ENCODE measurements at places on chromosomes 6 and 20.

GRCh38 chr6:5457983-5458683 is 196.8 kb downstream of the FARS2 start:
- peak; percentile 40 for DNase-seq

DNA sequence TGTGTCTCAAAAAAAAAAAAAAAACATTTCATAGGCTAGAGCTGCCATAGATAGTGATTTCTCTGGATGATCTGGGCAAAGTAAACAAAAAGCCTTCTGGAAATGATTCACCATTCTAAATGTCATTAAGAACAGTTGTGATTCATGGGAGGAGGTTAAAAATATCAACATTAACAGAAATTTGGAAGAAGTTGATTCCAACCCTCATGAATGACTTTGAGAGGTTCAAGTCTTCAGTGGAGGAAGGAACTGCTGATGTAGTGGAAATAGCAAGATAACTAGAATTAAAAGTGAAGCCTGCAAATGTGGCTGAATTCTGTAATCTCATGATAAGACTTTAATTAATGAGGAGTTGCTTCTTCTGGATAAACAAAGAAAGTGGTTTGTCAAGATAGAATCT is 26.8 kb upstream of the MMP24 start:
- DNase-seq, result no peak

- no peak for DNase-seq
Observed at GRCh38 chr6:157825243-157825904, 2.3 kb downstream of the SNX9 start.

- no peak for DNase-seq
Observed at GRCh38 chr6:143544011-143544696, 32.6 kb upstream of the FUCA2 start.

GRCh38 chr6:32192608-32193039 is at the start of gene GPSM3:
TSS of gene GPSM3 (minus strand) at chr6:32192643. CDS start at chr6:32192513, 130 bp downstream.
- no peak for DNase-seq

DNA sequence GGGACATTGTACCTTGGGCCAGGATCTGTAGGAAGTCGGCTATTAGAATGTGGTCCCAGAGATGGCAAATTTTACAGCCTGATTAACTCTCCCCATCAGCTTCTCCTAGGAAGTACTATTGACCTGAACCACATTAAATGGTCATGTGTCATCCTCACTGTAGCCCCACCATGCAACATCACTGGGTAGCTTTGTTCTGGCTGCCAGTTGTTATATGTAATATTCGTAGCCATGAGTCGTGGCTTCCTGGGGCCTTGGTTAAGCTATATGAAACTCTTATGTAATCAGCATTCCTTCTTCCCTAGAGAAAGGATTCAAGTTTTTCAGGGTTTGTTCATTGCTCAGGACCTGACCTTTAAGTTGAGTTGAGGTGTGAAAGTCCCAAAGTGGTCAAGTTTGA is 125.7 kb downstream of the ANKS1A start:
- no peak for DNase-seq

GRCh38 chr20:62616728-62617621 is 25.3 kb upstream of the SLCO4A1 start:
- peak; percentile 79 for DNase-seq

All from NCI-H345 (cell line).